ENCODE measurements at places on chromosomes 3 and 15.

DNA sequence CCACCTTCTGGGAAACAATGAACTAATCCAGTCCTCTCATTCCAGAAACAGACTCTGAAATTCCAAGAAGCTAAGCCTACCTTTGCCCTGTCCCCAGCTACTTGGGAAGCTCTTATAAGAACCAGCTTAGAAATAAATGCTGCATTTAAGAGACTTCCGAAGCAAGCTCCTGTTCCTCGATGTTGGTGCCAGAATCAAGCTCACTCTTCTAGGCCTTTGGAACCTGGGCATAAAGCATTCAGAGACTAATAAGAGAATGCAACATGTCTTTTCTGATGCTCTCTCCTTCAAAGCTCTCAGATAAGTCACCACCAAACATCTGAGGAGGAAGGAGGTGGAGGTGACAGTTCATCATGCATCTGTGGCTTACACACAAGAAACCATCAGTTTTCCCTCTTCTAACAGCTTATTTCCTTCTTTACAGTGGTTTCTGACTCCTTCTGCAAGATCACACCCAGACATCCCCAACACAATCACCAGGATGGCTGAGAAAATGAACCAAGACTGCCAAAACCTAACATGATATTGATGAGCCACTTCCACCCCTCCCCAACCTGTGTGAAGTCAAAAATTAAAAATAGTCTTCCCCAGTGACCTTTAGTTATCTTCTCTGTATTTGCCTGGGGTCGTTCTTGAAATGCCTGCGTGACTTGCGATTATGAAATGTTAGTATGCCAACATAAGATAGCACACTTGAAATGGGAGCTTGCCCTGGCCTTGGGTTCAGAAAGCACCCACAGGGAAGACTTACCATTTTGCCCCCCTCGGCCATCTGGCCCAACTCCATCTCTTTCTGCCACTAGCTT, 11.5 kb downstream of the ARHGEF3 start:
- no peak for DNase-seq

- no peak for DNase-seq
Observed at GRCh38 chr3:187648177-187648576, 22.0 kb downstream of the SST start.

GRCh38 chr3:136068708-136069107, 103.2 kb downstream of the PPP2R3A start:
- DNase-seq, result no peak

DNA sequence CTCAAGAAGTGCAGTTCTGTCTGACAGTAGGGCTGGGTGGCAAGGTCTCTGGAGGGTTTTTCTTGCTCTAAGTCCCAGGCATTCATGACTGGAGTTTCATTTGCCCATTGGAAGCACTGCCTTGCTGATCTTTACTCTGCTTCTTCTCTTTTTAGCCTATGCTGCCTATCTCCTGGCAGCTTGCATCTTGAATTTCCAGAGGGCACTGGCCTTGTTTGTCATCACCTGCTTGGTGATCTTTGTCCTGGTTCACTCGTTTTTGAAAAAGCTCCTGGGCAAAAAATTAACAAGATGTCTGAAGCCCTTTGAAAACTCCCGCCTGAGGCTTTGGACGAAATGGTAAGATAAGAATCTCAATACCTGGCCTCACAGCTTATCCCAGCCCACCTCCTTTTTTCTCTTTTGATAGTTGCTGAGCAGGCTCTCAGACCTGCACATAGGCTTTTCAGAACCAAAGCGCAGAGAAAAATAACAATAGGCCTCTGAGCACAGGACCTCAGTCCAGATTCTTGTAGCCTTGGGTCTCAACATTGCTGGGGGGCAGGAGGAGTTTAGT, 10.9 kb downstream of the SLC28A2 start:
- no peak for DNase-seq

- no peak for DNase-seq
Observed at GRCh38 chr3:25784971-25785370, 1.7 kb upstream of the NGLY1 start.

GRCh38 chr3:128006061-128007032, 45.9 kb upstream of the SEC61A1 start:
- no peak for DNase-seq

GRCh38 chr3:63304421-63304820, 26.3 kb downstream of the SYNPR start:
- no peak for DNase-seq

DNA sequence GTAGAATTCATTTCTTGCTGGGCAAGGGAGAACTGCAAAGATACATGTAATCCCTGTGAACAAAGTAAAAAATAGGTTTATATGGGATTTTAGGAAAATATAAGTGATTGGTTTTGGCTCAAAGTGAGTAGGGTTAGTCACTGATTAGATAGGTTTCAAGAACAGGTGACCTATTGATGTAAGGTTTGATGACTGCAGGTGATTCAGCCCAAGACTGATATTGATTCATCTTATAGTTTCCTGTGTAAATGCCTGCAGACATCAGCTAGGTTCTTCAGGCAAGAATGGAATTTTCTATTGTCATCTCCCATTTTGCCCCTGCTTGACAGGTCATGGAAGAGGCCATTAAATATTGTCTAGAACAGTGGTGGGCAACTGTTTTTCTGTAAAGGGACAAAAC, 23.9 kb upstream of the ARID3B start:
- no peak for DNase-seq

GRCh38 chr3:195754906-195755305, 34.1 kb downstream of the MUC20 start:
- DNase-seq, result no peak

DNA sequence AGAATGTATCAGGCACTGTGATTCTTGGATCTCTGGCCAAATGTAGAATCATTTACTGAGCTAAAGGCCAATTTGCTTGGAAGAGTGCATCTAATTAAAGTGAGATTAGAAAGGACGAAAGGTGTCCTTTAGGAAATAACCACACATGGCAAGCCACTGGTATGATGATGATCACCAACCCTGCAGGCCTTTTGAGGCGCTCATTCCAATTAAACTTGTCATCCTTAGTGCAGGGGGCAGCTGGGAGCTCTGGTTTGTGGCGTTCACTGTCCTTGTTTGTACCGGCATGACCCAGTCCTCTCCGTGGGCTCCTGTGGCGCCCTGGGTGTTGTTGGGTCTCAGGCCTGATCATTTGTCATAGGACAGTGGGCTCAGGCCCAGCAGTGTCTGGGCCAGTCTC, 11.0 kb downstream of the LIMD1 start:
- no peak for DNase-seq

DNA sequence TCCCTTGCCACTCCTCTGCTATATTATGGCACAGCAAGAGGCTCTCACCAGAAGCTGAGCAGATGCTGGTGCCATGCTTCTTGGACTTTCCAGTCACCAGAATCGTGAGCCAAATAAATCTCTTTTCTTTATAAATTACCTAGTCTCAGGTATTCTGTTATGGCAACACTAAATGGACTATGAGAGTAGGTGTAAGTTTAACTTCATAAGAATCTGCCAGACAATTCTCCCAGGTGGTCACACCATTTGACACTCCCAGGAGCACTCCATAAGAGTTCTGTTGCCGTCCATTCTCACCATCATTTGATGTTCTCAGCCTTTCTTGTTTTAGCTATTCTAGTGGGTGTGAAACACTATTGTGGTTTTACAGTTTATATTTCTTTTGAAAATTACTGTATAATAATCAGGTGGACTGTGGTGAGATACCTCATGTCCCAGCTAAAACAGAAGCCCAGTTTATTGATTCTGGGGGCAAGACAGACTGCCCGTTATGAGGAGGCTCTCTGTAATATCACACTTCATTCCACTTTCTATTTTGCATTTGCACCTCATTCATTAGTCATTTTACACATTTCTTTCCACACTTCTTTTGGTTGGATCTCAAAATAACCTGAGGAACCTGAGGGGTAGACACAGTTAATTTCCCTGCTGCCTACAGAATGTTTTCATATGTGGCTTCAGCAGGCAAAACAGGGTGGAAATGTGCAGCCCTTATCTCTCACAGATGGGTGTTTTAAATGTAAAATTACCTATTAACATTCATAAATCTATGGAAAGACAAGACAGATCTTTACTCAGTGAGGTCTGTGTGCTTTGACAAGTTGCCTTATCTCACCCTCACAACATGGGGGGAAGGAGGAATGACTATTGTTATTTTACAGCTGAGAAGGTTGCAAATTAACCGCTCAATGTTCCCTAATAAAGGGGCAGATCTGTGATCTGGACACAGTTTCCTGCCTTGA, 42.1 kb downstream of the CDCP1 start:
- no peak for DNase-seq

GRCh38 chr3:195895078-195895860, 13.1 kb downstream of the TNK2 start:
- DNase-seq, result peak; percentile 34

- peak; percentile 29 for DNase-seq
Observed at GRCh38 chr3:23740517-23740965, 65.2 kb upstream of the UBE2E1 start.

GRCh38 chr15:56715220-56715619, 18.1 kb downstream of the ZNF280D start:
- no peak for DNase-seq

DNA sequence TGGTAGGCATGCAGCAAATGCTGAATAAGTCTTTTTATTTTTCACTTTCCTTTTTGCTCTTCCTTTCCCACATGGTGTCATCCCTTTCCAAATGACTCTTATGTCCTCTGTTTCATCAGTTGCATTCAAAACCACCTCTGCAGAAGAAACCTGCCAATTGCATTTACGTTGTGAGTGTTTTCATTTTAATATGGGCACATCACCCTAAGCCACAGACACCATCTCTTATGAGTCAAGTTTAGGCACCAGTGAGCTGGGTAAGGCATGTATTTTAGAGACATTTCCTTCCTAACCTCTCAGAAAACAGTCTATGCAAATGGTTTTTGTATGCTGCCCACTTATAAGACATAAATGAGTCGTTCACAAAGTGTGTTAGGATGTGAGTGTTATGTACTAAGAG, 223.3 kb upstream of the ADAMTS9 start:
- DNase-seq, result no peak

DNA sequence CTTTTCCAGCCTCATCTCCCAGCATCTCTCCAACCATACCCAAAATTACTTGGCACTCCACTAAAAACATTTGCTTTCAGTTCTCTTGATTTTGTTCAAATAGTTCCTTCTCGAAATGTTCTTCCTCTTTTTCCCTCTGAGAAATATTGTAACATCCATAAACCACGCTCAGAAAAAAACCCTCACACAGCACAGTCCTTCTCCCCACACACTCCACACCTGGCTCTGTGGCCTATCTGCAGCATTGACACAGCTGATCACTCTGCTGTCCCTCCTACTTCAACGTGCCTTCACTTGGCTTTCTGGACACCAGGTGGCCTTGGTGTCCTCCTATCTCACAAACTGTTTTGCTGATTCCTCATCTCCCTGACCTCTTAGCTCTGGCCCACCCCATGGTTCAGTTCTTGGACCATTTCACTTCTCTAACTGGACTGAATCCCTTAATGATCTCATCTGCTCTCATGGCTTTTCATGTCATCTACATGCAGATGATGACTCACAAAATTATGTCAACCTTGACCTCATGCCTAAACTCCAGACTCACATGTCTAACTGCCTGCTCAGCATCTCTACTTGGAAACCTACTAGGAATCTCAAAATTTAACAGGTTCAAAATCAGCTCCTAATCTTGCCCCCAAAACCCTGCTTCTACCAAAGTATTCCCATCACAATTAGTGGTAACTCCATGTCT, 93.3 kb downstream of the TRIM42 start:
- DNase-seq, result no peak

GRCh38 chr15:77466521-77466920, 45.8 kb downstream of the HMG20A start:
- DNase-seq, result no peak

DNA sequence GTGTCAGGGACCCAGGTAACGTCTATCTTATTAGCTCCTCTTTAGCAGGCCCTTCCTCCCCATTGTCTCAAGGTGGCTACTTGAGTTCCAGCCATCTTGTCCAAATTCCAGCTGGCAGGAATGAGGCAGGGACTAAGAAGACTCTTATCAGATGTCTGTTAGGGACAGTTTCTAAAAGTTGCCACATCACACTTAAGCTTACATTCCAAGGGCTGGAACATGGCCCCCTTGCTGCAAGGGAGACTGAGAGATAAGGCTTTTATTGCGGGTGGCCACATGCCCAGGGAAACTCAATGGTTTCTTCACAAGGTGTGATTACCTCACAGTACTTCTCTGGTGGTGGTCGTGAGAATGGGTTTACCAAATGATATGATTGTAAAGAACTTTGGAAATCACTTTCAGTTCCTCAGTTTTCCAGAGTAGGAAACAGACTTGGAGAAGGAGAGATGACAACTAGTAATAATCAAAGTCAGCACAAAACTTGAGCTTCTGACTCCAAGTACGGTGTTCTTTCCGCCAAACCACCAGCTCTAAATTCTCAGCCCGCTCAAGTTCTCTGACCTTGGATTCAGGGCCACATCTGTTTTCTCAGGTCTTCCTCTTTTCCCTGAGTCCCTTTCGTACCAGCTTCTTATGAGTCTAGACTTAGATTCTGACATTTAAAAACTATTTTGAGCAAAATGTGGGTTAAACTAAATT, 14.2 kb downstream of the PDIA5 start:
- no peak for DNase-seq

GRCh38 chr3:47536221-47536891, 22.8 kb upstream of the ELP6 start:
- DNase-seq, result no peak

- no peak for DNase-seq
Observed at GRCh38 chr3:126135406-126136076, 44.8 kb downstream of the ALDH1L1 start.

DNA sequence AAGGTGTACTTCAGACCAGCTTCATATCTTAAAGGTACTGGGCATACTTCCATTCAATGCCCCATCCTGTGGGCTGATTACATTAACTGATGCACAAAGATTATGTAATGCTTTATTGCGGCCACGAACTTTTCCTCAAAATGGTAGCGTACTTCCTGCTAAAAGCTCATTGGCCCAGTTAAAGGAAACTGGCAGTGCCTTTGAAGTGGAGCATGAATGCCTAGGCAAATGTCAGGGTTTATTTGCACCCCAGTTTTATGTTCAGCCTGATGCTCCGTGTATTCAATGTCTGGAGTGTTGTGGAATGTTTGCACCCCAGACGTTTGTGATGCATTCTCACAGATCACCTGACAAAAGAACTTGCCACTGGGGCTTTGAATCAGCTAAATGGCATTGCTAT, 3.4 kb downstream of the SKIL start:
- DNase-seq, result no peak

- DNase-seq, result no peak
Observed at GRCh38 chr3:39376959-39377634, 6.1 kb upstream of the SLC25A38 start.

GRCh38 chr15:31269816-31270575, 56.6 kb upstream of the KLF13 start:
- no peak for DNase-seq

DNA sequence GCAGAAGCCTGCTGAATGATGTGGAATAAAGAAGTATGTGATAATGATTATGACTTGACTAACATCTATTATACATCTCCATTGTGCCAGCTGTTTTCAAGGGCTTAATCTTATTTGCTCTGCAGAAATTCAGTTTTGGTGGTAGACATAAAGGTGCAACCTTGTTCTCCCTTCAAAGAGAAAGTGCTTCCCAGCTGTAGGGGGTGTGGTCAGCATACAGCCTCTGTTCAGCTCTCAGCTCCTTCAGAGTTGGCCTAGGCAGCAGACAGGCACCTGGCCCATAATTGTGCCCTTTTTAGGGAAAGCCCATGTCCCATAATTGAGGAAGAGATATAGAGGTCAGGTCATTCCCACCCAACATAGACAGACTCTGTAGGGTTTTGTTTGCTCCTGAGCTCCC, 104.3 kb upstream of the EOMES start:
- DNase-seq, result no peak
